Erythroblast (primary cell): ENCODE measurements at places on chromosomes 16 and 17.

GRCh38 chr17:4645642-4646041, 4.2 kb upstream of the ALOX15 start:
- no peak for DNase-seq

DNA sequence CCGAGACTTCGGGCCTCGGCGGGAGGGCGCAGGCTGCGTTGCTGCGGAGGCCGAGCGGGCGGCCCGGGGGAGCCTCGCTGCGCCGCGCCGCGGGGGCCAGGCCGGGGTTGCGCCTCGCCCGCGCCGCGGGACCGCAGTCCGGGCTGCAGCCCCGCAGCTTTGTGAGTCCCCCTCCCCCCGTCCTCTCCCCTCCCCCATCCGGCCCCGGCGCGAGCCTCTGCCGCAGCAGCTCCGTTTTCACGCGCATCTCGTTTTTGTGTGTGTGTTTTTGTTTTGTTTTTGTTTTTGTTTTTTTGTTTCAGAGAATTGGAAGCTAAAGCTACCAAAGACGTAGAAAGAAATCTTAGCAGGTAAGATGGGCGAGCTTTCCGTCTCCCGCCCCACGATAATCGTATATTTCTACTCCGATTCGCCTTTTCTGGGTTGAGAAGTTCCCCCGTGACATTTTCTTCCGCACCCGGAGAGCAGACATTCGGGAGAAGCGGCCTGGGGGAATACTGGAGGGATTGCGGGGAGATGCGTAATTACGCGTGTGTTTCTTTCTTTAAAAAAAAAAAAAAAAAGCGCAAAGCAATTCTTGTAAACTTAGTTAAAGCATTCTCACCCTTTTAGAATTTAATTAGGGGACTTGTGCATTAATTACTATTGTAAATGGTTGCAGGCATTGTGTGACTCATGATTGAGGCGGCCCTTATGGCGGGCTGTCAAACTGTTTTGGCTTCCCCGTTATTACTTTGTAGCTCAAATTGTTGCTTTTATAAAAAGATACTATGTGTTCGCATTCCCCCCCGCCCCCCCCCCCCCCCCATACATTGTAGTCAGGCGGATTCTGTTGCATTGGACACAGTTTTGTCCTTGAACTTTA, 732 bp downstream of the TNRC6A start:
- DNase-seq: peak; percentile 71

GRCh38 chr17:65690626-65691310, 129.3 kb upstream of the AXIN2 start:
- DNase-seq: no peak

DNA sequence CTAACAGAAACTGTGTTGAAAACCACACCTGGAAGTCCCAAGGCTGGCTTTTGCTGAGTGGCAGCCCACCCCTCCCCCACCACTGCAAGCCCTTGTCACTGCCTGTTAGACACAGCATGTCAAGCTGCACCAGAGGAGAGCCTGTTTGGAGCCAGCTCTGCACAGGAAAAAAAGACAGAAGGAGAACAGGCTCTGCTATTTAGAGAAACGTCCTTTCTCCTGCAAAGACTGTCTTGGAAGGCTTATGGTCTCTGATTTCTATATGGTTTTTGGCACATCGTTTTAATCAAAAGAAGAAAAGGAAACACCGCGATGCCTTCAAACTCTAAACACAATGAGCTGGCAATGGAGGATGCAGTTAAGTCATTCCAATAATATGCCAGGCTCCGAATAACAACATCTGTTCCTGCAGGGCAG, 275.5 kb downstream of the MAP2K4 start:
- no peak for DNase-seq

DNA sequence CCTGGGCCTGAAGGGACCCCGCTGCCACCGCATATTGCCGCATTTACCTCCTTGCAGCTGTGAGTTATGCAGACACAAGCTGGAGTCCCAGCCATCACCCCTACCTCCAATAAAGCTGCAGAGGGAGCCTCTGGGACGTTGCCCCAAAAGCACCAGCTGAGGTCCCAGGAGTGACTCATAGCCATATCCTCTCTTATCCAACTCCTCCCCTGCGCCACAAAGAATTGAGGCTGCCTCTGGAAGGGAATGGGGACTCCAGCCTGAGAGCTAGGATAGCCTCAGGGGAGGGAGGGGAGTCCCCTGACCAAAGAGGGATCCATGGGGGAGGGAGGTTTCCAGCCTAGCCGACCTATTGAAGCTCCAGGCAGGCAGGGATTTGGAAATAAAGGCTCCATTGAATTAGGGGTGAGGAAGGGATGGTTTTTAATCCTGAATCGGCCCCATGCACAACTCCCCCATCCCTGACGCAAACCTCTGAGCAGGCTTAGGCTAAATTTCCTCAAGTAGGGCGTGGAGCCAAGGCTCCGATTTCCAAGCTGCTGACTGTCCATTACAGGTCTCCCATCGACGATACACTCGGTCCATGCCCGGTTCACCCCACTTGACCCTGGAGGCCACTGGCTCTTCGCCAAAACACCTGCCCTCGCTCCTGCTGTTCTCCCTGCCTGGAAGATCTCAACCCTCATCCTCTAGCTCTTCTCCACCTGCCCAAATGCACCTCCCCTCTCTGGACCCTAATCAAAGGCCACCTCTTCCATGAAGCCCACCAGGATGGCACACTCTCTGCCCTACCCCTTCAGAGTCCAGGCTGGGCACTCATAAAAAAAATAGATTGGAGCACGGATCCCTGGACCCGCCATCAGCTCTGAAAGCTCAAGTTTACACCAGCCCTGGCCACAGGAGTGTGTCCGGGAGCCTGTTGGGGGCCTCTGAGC, 27.5 kb downstream of the PIMREG start:
- DNase-seq: no peak

- DNase-seq: no peak
Observed at GRCh38 chr17:76707985-76708807, 2.6 kb downstream of the MXRA7 start.

GRCh38 chr17:37483311-37484039, 6.2 kb upstream of the DUSP14 start:
- DNase-seq: no peak

- no peak for DNase-seq
Observed at GRCh38 chr16:85208181-85208580, 95.9 kb upstream of the CIBAR2 start.

DNA sequence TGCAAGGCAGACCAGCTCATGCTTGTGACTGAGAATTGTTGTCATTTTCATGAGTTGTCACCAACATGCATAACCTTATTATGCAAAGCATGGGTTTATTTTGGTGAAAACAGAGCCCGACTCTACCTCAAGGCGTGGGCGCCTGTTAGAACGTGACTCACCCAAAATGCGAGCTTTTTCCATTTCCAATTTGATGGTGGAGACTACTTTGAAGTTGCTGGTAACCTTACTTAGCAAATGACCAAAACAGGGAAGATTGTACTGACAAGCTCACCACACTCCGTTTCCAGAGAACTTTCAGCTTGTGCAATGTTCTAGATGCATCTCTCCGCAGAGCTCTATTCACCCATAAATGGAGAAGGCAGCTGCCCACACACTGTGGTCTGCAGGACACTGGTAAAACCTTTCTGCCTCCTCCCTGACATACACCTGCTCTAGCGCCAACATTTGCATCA, 284.5 kb downstream of the MAF start:
- DNase-seq: no peak

- no peak for DNase-seq
Observed at GRCh38 chr17:79011451-79012147, 2.0 kb upstream of the CANT1 start.

DNA sequence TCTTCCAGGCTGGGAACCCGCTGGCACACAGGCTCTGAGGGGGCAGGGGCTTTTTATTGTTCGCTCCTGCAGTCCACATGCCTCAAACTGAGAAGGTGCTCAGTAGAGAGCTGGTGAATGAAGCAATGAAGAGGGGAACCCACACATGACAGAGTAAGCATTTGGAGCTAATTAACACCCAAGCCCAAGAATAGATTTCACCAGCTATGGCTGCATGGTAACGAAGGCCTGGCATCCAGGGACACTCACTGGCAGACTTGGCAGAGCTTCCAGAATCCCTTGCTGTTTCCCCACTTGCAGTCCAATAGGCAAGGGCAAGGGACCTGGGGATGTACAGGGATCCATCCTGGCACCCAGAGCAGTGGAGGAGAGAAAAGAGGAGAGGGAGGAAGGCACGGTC, 12.2 kb downstream of the FLOT2 start:
- DNase-seq: no peak

DNA sequence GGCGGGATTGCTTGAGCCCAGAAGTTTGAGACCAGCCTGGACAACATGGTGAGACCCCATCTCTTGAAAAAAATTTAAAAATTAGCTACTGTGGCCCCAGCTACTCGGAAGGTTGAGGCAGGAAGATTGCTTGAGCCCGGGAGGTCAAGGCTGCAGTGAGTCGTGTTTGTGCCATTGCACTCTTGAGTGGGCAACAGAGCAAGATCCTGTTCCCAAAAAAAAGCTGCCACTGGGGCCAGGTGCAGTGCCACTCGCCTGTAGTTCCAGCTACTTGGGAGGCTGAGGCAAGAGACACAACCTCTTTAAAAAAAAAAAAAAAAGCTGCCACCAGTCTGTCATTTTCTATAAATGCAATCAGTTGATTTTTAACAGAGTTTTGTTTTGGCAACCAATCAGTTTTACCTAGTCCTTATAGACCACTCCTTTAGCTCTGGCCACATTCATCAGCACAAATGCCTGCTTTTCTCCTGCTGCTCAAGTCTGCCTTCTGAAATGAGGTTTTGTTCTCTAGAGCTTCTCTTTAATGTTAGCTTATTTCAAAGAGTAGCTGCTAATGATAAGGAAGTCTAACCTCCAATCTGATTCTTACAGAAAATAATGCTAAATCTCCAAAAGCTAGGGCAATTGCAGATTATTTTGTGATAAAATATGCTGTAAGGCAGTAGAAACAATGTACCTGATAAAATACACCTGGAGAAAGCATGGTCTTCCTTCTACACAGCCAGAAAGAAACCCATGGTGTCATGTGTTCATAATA, 64.8 kb downstream of the TUBD1 start:
- DNase-seq: no peak

GRCh38 chr16:10048850-10049249, 133.4 kb downstream of the GRIN2A start:
- no peak for DNase-seq

GRCh38 chr16:82580298-82580890, 46.4 kb upstream of the CDH13 start:
- no peak for DNase-seq

DNA sequence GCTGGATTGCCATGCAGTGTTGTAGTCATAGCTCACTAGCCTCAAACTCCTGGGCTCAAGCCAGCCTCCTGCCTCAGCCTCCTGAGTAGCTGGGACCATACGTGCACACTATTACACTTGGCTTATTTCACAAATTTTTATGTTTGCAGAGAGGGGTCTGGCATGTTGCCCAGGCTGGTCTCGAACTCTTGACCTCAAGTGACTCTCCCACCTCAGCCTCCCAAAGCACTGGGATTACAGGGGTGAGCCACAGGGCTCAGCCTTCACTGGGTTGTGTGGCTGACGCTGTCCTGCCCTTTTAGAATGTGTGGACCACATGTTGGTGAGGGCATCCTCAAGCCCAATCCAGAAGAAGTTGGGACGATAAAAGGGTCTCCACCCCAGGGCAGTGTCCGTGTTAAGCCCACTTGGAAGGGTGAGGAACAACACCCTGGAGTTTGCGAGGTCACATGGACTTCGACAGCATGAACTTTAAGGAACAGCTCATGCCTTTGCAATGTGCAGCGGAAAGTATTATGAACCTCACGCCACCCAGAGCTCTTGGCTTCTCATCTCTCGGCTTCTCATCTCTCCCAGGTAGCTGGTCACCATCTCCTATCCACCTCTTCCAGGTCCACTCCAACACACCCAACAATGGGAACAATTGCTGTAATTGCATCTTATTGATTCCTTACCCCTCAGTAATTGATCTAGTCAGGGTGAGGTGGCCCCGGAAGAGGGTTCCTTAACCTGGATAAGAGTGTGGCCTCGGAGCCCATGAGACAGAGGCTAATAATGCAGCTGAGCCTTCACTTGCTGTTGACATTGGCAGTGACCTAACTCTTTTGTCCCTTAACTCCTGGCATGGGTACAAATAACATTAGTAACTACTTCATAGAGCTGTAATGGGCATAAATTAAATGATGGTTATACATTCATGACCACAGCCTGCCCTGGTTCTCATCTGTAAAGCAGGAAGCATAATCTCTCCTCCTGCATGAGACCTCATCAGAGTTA, 6.7 kb downstream of the FOXL1 start:
- no peak for DNase-seq

DNA sequence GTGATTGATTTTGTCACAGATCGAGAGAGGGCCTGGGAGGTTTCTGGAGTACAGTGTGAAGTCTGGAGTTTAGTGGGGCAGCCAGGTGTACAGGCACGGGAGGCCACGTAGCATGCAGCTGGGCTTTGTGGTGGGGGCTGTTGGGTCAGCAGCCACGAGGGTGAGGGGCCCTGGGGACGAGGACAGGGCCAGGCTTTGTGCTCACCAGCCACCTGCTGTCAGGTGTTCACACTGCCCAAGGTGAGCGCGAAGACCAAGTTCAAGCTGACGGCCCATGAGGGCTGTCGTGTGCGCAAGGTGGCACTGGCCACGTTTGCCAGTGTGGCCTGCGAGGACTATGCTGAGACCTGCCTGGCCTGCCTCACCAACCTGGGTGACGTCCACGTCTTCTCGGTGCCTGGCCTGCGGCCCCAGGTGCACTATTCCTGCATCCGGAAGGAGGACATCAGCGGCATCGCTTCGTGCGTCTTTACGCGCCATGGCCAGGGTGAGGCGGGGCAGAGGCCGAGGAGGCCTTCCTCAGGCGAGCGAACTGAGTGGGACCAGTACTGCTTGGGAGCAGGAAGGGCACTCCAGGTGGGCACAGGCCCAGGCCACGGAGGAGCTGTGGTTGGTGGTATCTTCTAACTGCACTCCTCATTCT, 15.9 kb downstream of the LLGL1 start:
- no peak for DNase-seq

DNA sequence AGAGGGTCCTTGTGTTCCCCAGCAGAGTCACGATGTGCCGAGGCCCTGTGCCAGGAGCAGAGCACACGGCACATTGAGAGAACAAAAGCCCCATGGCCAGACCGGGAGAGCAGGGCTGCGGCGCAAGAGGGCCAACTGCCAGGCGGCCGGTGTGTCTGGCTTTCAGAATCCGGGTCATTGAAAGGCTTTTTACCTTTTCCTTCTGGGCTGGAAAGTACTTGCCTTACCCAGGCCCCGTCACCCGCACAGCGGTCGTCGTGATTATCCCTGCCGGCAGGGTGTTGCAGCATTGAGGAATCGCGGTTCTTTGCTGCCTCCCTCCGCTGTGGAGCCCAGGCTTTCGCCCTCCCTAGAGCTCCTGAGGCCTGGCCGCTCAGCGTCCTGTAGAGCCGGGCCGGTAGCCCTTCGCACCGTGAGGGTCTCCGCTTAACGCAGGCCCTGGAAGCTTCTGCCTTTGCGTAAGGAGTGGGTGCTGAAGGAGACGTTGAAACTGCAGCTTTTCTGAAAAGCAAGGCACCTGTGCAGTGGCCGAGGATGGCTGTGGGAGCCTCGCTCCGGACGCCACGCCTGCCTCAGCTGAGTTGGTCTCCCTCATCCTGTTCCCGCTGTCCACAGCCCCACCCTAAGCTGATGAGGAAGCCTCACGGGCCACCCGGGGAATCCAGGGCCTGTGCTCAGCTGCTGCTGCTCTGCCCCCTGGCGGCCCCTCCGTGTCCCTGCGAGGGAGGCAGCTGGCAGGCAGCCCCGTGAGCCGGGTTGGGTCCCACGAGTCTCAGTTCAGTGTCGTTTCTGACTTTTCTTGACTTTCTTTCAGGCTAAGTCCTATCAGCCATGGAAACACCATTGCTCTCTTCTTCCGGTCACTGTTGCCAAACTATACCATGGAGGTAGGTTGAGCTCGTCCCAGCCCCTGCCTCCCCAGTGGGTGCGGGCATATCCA, 8.6 kb upstream of the MC1R start:
- peak; percentile 66 for DNase-seq
